Calu3 (cell line): ENCODE measurements at places on chromosomes 16 and 17. TPM values are rescaled to one million over a fixed set of nuclear protein-coding genes. Genes with fewer than 3 reads are reported as not detected.

- H3K4me1 ChIP-seq, result peaks cover 9% of the 10 kb centered on the region
- no peak overlapping the region for H3K4me3 ChIP-seq
- H3K36me3 ChIP-seq, result no peaks in the 10 kb centered on the region
- no peak for DNase-seq
- no peaks in the 10 kb centered on the region for H3K27me3 ChIP-seq
Measured at GRCh38 chr17:15507896-15508295, 40.5 kb upstream of the CDRT4 start.

GRCh38 chr16:14101415-14101814 is 30.3 kb downstream of the MRTFB start:
- H3K36me3 ChIP-seq, result peaks cover 8% of the 10 kb centered on the region
- no peak overlapping the region for H3K4me3 ChIP-seq
- no peak for DNase-seq
- peaks cover 71% of the 10 kb centered on the region for H3K4me1 ChIP-seq

DNA sequence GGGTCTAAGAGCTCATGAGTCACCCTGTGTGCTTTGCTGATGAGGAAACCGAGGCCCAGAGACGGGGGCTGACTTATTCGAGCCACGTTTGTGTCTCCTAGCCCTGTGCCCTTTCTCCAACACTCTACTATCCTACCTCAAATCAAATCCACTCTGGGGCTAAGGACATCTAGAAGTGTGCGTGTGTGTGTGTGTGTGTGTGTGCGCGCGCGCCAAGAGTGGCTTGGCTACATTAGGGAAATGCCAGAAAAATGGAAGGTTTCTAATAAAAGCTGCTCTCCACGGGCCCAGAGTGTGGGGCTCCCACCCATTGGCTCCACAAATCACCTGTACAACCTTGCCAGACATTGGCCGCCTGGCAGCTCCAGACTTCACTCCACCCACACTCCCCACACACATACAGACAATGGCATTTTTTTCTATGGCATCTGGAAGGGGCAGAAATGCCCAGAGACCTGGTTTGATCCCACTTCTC is 30.3 kb upstream of the PHOSPHO1 start:
- H3K4me1 ChIP-seq, result peaks cover 8% of the 10 kb centered on the region
- peaks cover 10% of the 10 kb centered on the region for H3K36me3 ChIP-seq
- peaks cover 11% of the 10 kb centered on the region for H3K27me3 ChIP-seq
- no peak for DNase-seq
- peak overlapping the region; percentile 73 for H3K4me3 ChIP-seq

GRCh38 chr17:36094746-36095145 is 4.8 kb upstream of the CCL3 start:
- H3K27ac ChIP-seq, result no peak overlapping the region
- no peak for DNase-seq
- peaks cover 77% of the 10 kb centered on the region for H3K27me3 ChIP-seq
- no peak overlapping the region for H3K4me3 ChIP-seq
- no peaks in the 10 kb centered on the region for H3K36me3 ChIP-seq

IRF8 gene
- 5.0 and 10.5 TPM in 2 replicates for total RNA-seq

- no peaks in the 10 kb centered on the region for H3K4me1 ChIP-seq
- no peaks in the 10 kb centered on the region for H3K27me3 ChIP-seq
- no peak overlapping the region for H3K27ac ChIP-seq
- no peak overlapping the region for H3K4me3 ChIP-seq
- H3K36me3 ChIP-seq, result no peaks in the 10 kb centered on the region
Measured at GRCh38 chr17:14593956-14594355, 293.1 kb downstream of the HS3ST3B1 start.

DNA sequence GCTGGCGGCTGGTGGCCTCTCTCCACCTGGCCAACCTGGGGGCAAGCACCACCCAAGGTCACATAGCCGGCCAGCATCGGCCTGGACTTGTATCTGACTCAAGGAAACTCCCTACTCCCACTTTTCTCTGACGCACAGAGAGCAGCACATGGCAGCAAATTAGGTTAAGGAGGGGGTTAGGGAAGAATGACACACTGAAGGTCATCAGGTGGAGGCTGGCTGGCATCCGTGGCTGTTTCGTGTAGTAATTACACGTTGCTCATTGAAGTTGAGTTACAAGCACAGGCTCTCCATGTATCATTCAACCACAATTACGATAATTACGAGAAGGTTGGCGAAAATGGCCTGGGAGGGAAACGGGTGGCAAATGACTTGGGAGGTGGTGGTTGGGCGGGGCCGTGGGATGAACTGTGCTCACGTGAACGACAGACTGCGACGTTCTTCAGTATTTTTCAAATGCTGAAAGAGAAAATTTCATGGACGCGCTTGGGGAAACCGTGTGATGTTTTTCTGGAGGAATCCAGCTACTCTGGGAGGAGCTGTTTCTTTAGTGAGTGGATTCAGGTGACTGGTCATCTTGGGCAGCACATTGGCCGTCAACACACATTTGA is 4.0 kb upstream of the METRNL start:
- peaks cover 21% of the 10 kb centered on the region for H3K36me3 ChIP-seq
- H3K4me3 ChIP-seq, result no peak overlapping the region
- DNase-seq, result no peak

DNA sequence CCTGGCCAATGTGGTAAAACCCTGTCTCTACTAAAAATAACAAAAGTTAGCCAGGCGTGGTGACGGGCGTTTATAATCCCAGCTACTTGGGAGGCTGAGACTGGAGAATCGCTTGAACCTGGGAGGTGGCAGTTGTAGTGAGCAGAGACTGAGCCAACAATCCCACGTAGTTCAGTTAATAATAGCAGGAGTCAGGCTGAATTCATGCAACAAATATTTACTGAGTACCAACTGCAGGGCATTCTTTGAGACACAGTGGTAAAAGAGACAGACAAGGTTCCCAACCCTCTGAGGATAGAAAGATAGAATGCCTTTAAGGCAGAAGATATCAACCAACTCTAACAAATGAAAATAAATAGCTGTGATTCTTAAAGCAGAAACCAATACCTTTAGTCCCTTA is 39.1 kb downstream of the SPOP start:
- H3K27me3 ChIP-seq, result no peaks in the 10 kb centered on the region
- no peaks in the 10 kb centered on the region for H3K4me1 ChIP-seq
- no peaks in the 10 kb centered on the region for H3K36me3 ChIP-seq
- no peak overlapping the region for H3K4me3 ChIP-seq
- H3K27ac ChIP-seq, result no peak overlapping the region

GRCh38 chr16:73232555-73233328 is 184.8 kb upstream of the ZFHX3 start:
- peak overlapping the region; percentile 72 for H3K4me3 ChIP-seq
- peak overlapping the region; percentile 48 for H3K27ac ChIP-seq
- H3K4me1 ChIP-seq, result peaks cover 22% of the 10 kb centered on the region
- peaks cover 18% of the 10 kb centered on the region for H3K36me3 ChIP-seq

PLA2G10 gene
- 3.3 and 6.3 TPM in 2 replicates for total RNA-seq

DNA sequence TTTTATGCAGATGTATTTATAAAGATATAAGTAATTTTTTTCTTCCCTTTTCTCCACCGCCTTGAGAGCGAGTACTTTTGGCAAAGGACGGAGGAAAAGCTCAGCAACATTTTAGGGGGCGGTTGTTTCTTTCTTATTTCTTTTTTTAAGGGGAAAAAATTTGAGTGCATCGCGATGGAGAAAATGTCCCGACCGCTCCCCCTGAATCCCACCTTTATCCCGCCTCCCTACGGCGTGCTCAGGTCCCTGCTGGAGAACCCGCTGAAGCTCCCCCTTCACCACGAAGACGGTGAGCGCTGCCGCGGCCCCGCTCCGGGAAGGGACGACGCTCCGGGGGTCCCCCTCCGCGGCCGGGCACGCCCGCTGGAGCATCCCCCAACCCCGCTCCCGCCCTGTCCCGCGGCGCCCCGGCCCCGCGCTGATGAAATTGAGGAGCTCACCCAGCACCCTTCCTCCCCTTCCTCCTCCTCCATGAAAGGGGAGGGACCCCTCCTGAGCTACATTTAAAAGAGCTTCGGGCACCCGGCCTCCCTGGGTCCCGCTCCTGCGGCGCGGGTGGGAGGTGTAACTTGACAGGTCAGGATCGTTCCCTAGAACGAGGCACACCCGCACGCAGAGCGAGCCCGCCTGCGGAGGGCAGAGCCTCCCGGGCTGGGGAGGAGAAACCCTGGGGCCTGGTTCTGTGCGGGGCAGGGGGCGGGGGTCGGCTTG is 706 bp downstream of the HLF start:
- H3K4me1 ChIP-seq, result no peaks in the 10 kb centered on the region
- peaks cover 7% of the 10 kb centered on the region for H3K36me3 ChIP-seq
- DNase-seq, result no peak
- H3K27ac ChIP-seq, result no peak overlapping the region

MMP25 gene
- 0.27 and 0.31 TPM in 2 replicates for total RNA-seq

GRCh38 chr16:4318451-4318910 is 2.6 kb downstream of the GLIS2 start:
- H3K4me1 ChIP-seq, result peaks cover 26% of the 10 kb centered on the region
- peak overlapping the region; percentile 64 for H3K4me3 ChIP-seq
- peaks cover 47% of the 10 kb centered on the region for H3K36me3 ChIP-seq
- no peaks in the 10 kb centered on the region for H3K27me3 ChIP-seq

WSCD1 gene
- total RNA-seq, result 0.45 and 1.8 TPM in 2 replicates

DNA sequence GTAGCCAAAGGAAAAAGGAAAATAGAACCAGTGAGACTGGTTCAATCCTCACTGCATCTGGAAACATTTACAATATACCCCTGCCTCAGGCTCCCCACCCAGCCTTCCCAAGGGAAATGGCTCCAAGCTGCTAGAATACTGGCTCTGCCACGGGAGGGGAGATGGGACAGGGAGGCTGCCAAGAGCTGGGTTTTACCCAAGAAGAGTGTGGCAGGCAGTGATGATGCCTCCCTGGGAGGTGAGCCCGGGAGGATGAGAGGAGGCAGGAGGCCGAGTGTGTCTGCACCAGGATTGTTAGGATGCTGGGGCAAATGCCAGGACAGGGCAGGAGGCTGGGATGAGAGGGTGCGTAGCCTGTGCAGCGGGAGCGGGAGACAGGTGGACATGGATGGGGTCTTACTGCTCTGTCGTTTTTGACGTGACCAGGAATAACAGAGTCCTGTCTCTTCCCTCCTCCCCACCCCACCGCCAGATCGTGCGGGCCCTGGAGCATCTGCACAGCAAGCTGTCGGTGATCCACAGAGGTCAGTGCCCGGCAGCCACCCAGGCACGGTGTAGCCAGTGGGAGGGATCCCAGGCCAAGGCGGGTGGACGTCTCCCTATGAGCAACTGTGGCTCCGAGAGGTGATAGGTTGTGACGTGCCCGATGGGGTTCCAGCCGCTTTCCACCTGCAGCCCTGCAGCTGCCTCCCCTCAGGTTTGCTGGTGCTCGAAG is 18.4 kb downstream of the MAP2K3 start:
- H3K36me3 ChIP-seq, result peaks cover 54% of the 10 kb centered on the region
- no peak overlapping the region for H3K4me3 ChIP-seq
- no peak overlapping the region for H3K27ac ChIP-seq

DNA sequence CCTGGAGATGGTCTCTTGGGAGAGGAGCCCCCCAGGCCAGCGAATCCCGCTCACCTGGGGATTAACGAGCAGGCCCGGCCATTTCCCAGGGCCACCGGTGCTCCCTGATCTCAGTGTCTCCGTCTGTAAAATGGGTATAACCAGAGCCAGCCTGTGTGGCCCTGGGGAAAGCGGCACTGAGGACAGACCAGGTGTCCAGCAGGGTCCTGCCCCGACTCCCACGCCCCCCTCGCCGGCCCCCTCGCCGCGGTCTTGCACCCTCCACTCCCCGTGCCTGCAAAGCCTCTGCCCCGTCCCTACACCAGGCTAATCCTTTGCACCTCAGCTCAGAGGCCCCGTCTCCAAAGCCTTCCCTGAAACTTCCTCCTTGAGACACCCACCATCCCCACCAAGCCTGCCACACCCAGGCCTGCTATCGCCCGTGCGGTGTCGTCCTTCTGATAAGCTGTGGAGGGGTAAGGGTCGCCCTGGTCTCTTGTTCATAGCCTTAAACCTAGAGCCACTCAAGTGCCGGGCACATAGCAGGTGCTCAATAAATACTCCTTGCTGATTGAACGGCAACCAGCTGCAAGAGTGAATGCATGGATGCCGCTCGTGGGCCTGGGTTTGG is 259.1 kb downstream of the C16orf95 start:
- no peak overlapping the region for H3K4me3 ChIP-seq
- H3K36me3 ChIP-seq, result no peaks in the 10 kb centered on the region
- DNase-seq, result no peak
- H3K4me1 ChIP-seq, result no peaks in the 10 kb centered on the region

- peaks cover 56% of the 10 kb centered on the region for H3K4me1 ChIP-seq
- H3K4me3 ChIP-seq, result no peak overlapping the region
- peaks cover 9% of the 10 kb centered on the region for H3K36me3 ChIP-seq
- peak overlapping the region; percentile 56 for H3K27ac ChIP-seq
Measured at GRCh38 chr16:81600275-81600674, 155.7 kb downstream of the CMIP start.
